Mammary epithelial cell (primary cell): ENCODE measurements at places on chromosomes 1 and 21. TPM values are rescaled to one million over a fixed set of nuclear protein-coding genes. Genes with fewer than 3 reads are reported as not detected.

FCRL1 gene
- not detected for total RNA-seq

RNF223 gene
- total RNA-seq = 0.17 TPM

CLDN8 gene
- not detected in 2 replicates for total RNA-seq

TMEM52 gene
- 1.3 and 1.6 TPM in 2 replicates for total RNA-seq

ALG6 gene
- total RNA-seq = 11.3 TPM

DNA sequence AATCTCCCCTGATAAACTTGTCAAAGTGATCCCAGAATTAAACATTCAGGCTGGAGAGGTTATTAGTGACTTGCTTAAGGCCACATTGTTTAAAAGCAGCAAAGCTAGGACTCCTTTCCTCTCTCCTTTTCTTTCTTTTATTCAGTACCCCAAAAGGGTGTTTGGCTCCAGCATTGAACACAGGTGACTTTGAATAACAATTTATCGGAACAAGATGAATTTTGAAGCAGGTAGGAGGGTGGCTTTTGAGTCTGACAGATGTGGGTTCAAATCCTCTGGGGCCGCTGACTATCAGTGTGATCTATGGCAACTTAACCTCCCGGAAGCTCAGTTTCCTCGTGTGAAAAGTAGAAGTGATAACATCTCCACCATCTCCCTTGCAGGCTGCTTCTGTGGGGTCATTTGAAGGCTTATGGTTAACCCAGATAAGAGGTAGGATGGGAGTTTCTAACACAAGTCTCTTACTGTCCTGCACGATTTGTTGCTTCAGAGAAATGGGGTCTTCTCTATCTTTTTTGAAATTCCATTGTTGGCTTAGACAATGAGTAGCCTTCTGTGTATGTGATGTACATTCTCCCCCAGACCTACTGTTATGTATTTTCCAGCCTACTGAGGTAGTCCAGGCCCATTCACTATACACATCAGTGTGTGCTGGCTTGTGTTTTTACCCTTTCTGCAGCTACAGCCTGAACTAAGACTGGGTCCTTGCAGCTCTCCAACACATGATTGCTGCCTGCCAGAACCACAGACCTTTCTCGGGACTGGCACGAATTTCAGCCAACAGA, 29.0 kb downstream of the JUN start:
- no peak for DNase-seq

- no peak for DNase-seq
These were observed 76.4 kb downstream of the EVI5 start for GRCh38 chr1:92708368-92708950.

GRCh38 chr1:37974567-37974966, 15.3 kb downstream of the SF3A3 start:
- no peak for DNase-seq

DNA sequence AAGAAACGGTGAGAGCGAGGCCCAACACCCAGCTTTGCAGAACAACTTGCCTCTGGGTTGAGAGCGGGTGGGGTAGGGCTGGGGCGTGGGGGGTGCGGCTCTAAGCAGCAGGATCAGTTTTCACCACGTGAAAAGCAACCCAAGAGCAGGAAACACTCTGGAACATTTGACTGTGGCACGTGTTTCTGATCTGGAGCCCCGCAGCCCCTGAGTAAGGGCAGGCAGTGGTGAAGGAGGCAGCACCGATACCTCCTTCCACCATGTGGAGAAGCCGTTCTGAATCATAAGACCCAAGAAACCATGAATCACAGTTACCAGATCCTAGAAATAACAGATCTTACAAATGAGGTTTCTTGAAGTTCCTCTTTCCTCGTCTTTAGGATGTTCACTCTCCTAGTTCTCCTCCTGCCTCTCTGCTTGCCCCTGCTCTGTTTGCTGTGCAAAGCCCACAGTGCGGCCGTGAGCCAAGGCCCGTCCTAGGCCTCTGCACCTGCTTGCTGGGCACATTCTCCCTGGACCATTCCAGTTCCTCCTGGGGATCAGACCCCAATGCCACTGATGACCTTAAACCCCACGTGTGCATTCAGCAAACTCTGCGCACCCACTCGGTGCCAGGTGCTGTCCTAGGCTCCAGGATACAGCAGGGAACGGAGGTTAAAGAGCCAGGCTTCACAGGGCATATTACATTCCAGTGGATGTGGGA, 31.9 kb downstream of the SLC1A7 start:
- no peak for DNase-seq

DNA sequence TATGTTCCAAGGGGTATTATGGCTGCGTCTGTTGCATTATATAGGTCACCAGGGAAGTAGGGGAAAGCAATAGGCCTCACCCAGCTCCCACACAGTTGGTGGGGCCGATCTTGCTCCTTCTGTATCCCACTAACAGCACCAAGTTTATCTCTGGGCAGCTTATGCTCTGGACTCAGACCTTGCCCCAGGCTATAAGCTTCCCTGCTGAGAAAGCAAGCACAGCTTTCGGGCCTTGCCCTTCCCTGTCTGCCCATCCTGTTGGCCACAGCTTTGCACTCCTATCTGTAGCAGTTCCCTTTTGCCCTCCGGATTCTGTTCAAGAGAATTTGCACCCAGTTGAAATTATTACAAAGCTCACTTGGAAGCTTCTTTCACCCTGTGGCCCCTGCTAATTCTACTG, 12.9 kb downstream of the KCNE1 start:
- DNase-seq = no peak

DNA sequence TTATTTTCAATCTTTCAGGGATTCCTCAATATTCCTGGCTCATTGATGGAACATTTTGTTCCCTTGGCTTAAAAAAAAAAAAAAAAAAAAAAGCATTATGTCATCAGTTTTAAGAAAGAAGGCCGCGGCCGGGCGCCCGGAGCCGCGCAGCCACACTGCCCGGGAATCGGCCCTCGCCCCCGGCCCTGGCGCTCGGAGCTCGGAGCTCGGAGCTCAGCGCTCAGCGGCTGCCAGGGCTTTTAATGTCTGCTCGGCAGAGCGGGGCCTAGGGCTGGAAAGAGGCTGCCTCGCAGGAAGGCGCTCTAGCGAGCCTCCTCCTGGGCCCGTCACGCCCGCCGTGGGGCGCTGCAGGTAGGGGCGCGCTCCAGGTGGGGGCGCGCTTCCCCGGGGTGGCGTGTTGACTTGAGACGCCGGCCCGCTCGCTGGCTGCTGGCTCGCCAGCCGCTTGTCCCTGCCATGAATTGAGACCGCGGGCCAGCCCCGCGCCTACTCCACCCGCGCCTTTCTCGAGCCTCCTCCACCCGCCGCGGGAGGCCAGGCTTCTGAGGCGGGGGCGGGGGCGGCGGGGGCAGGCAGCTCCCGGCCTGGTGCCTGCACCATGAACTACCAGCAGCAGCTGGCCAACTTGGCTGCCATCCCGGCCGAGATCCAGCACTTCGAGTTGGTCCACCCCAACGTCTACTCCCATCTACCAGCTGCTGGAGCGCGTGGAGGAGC, 5.4 kb upstream of the TDRD5 start:
- peak; percentile 15 for DNase-seq

- peak; percentile 44 for DNase-seq
These were observed 15.5 kb upstream of the GFI1 start for GRCh38 chr1:92502247-92502646.

DNA sequence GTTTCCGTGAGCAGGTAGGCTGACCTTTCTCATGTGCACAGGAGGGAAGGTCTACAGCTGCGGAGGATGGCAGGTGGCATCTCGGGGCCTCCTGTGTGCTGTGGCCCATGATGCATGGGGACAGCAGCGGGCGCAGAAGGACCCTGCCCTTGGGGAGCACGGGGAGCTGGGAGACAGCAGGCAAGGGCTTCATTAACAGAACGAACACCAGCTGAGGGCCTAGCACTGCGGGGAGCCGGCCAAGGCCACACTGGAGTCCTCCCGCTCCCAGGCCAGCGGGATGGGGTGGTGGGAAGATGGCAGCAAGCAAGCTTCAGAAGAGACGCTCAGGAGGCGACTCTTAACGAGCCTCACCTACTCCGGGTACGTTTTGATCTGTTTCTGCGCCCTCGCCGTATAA, 66.6 kb downstream of the SCCPDH start:
- no peak for DNase-seq

DNA sequence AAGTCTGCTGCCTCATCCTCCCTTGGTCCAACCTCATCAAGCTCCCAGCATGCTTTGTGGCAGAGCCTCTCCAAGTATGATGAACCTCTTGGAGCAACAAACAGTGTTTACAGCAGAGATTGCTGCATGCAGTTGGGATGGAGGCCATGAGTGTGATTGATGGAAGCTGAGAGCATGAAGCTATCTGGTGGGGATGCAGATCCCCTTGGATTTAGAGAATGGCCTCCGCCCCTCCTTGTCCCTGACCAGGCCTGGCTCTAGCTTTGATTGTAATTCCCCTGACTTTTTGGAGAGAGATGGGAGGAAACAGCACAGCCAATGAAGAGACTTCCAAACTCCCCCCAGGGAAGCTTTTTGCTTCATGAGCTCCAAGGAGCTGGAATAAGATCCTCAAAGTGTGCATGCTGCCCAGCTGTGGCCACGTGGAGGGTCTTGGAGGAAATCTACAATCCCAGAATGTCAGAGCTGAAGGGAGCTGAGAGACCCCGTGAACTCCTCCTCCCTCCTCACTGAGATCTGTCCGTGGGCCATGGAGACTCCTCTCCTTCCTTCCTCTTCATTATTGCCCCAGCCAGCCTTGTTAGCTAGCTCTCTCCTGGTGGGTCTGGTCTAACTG, 165.3 kb upstream of the USP24 start:
- no peak for DNase-seq

GRCh38 chr1:240691909-240692705, 80.2 kb upstream of the GREM2 start:
- DNase-seq = no peak

DNA sequence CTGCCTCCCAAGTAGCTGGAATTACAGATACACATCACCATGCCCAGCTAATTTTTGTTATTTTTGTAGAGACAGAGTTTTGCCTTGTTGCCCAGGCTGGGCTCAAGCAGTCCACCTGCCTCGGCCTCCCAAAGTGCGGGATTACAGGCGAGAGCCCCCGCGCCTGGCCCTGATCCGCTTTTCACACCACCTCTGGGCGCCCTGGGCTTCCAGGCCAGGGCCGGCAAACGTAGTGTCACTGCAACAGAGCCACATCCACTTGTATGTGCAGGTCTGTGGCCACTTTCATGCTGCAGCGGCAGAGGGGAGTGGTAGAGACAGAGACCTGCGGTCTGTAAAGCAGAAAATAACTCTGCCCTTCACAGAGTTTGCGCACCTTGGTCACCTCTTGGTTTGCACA, 29.5 kb downstream of the RRP1B start:
- no peak for DNase-seq

- DNase-seq = no peak
These were observed 84.6 kb downstream of the VPS13D start for GRCh38 chr1:12314333-12314903.

- DNase-seq = no peak
These were observed 44.5 kb upstream of the ENAH start for GRCh38 chr1:225697428-225697827.
